ENCODE measurements at places on chromosomes 2 and 18.

DNA sequence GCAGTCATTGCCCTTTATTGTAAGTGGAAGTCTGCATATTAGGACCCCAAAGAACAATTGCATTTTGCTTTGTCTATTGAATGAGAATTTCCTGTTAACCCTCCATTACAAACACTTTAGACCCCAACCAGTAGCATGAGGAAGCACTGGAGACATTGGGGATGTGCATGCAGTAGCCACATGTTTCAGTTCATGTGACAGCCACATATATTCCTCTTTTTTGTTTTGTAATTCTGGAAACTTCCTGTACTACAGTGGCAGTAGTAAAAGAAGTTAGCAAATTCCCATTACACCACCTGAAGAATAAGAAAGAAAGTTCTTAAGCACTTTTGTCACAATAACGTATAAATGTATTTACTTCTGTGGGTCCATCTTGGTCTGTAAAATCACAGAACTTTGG, 281.1 kb upstream of the SLC14A2 start:
- DNase-seq: no peak

DNA sequence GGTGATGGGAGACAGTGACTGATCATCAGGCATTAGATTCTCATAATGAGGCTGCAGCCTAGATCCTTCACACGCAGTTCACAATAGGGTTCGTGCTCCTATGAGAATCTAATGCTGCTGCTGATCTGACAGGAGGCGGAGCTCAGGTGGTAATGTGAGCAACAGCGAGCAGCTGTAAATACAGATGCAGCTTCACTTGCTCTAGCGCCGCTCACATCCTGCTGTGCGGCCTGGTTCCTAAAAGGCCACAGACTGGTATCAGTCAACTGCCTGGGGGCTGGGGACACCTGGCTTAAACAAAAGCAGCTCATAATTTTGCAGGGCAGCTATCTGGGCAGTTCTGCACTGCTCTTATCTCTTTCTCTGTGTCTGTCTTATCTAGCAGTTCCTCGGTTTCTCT, 20.4 kb upstream of the CD226 start:
- DNase-seq: no peak

GRCh38 chr18:73739098-73739497, 408.5 kb downstream of the FBXO15 start:
- no peak for DNase-seq

- DNase-seq: no peak
These were observed 89.4 kb downstream of the SCN3A start for GRCh38 chr2:165114346-165114939.

- DNase-seq: no peak
These were observed 14.6 kb upstream of the LTBP1 start for GRCh38 chr2:32931945-32932709.

DNA sequence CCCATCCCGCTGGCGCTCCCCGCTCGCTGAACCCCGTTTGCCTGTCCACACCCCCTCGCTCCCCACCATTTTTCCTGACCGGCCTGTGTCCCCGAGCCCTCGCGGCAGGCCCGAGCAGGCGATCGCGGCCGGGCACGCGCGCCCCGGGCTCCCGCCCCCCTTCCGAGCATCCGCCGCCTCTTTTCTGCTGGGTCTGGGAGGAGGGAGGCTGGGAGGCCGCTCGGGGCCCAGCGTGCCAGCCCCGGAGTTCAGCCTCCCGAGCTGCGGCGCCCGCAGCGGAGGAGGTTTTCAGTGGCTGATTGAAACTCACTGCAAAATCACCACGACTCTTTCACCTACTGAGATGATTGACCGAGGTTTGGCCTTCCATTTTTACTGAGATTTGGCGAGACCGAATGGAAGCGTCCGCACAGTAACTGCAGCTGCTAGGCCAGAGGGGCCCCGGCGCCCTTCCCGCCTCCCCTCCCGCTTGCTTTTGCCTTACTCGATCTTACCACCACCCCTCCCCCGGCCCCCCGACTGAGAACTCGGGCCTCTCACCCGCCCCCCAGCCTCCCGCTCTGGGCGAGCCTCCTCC, 4.8 kb downstream of the SOX11 start:
- DNase-seq: peak; percentile 57

DNA sequence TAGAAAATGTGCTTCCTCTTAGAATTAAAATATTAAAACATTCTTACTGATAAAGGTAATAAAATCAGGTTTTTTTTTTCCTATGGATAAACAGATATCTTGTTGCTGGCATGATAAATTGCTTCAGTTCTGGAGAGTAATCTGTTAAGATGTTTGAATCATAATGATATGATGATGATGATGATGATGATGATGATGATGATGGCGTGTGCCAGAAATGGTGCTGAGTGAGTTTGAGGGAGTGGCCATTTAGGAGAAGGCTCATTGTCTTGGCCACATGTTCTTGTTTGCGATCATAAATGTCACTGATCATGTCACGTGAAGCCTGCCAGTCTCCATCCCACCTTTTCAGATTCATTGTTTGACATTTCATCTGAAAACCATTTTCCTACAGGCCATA, 35.0 kb downstream of the ADAM23 start:
- no peak for DNase-seq

- peak; percentile 47 for DNase-seq
These were observed 271.3 kb downstream of the LRATD1 start for GRCh38 chr2:14903709-14904374.

DNA sequence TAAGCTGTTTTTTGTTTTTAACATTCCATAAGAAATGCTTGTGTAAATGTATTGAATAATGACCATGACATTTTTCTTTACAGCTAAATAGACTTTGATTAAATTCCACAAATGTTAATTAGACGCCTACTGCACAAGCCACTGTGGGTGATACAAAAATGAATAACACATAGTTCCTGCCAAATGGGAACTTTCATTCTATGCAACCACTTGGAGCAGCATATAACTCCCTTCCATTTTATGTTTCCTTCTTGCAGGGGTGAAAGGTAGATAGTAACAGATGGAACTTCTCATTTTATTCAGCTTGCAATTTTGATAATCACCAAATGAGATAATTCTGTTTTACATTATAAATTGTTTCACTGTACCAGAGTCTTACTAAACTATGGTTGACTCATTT, 70.0 kb upstream of the THUMPD2 start:
- no peak for DNase-seq

DNA sequence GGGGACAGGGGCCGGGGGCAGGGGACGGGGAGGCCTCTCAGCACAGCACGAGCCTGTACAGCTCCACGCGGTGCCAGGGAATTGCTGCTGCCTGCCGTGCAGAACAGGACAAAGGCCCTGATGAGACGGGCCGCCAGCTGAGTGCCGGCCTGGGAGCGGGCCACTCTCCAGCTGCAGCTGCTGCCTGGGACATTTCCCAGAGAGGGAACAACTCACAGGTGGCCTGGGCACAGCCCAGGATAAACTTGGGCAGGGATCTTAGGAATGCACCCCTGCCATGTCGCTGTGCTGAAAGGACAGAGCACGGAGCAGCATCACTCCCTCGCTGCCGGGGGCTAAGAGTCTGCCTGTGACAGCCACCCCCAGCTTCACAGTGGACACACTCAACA, 38.8 kb downstream of the CENPO start:
- DNase-seq: no peak

DNA sequence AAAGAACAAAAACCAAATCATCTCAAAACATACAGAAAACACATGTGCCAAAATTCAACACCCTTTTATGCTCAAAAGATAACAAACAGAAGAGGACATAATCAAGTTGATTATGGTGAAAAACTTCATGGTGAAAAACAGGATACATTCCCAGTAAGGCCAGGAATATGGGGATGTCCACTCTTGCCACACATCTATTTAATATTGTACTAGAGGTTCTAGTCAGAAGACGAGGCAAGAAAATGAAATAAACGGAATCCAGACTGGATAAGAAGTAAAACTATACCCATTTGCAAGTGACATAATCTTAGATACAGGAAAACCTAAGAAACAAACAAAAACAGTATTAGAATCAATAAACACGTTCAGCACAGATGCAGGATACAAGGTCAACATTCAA, 40.8 kb downstream of the MAP3K2 start:
- no peak for DNase-seq

DNA sequence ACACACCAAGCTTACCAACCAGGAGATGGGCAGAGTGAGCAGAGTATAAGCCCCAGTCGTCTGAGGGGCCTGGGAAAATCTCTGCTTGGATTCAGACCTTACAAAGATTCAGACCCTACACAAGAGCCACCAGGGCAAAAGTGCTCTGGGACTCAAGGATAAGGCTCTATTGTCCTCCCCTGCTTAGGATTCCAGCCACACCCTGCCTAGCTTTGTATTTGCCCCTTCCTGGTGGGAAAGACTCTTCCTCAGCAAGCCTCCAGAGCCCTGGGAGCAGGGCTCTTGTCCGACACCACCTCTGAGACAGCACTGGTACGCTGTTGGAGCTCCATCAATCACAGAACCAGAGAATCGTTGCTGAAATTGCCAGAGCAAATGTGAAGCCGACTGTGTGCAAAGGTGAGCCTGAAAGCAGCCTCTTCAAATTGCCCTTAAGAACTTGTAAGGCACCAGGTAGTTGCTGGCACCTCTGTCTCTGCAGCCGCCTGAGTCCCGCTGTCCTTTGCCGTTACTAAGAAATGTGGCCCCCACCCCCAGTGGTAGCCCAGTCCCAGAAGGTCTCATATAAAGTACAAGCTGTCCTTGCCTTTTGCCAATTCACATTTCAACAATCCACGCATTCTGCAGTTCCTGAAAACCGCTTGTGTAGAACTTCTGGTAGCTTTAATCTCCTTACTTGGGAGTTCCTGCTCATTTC, 148.7 kb downstream of the CTIF start:
- no peak for DNase-seq

DNA sequence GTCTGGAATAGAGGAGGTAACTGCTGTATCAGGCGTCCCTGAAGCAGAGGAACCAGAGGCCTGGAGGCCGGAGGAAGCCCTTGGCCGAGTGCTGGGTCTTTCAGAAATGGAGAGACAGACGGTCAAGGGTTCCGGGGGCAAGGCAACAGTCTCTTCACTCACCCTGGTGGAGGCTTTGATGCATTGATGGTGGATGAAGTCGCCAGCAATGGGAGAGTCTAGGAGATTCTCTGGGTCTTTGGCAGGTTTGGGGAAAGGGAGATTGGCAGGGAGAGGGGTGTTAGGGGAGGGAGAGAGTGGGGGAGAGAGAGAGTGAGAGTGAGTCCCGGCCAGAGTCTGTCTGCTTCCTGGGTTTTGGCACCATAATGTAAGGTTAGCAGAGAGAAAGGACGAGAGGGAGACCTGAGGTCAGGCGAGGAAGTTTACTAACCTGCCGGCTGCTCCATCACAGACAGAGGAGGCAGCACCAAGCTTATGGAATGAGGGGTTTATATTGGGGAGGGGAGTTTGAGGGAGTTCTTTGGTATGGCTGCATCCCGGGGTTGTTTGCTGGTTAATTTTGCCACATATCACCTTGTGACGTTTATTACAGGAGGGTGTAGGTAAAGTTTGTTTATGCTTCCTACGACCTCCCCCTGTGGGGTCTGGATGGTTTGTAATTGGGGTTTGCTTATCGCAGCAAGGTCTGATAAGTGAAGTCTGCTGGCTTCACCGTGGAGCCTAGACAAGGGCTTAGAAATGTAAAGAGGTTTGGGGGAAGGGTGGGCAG, 19.6 kb downstream of the COMMD1 start:
- DNase-seq: no peak

DNA sequence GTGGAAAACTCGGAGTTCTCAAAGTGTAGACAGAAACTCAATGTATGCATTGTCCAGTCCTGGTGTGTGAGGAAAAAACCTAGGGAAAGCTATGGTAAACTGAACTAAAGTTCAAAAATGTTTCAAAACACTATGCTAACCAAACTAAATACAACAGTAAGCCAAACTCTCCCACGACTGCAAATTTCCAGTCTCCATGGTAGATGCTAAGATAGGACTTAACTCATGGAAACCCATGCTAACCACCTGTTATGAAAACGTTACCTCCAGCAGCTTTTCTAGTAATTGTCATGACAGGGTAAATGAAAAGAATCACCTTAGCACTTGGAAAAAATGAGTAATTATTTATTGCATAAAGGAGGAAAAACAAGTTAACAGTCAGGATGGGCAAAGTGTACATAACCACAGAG, 135.7 kb upstream of the EPC2 start:
- no peak for DNase-seq

DNA sequence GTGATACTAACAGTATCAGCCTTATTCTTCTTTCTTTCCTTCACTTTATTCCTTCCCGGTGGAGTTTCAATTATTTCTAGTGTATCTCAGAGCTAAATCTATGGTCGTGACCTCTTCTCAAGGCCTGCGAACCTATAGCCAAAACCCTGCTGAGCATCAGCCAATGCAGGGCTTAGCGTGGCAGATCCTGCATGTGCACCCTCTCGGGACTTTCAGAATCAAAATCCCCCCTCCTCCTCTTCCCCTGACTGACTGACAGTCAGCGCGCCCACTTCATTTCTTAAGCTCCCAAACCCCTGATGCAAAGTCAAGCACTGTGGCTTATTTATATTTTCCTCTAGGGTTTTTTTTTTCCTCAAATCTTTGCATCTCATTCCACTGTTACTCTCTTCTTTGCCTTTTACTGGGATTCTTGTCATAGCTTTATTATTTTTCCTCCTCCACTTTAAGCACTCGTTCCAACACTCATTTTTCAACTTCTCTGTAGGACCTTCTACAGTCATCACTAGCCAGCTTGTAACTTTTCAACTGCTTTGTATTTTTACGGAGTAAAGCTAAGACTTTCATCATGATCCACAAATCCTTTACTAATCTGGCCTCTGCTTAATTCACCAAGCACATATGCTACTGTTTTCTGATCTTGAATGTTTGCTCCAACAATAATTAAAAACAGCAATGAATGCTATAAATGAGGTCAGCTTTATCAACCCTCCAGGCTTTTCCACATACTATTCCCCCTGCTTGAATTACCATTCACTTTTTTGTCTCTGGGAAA, 896.5 kb upstream of the PIK3C3 start:
- DNase-seq: no peak

DNA sequence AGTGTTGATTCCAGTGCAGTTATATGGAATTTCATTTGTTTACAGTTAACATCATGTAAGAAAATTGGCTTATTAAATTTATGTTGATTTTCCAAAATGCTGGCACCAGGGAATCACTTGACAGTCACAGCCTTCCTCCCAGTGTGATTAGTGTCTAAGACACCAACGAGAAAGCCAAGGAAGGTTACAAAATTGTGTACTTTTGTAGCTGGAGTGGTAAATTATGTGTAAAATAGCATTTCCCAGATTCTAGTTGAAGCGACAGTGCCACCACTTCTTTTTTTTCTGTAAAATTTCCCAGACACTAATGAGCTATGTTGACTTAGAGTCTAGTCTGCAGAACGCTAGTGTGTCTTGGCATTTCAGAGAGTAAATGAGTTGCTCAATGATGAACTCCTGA, 101.3 kb downstream of the NCK2 start:
- no peak for DNase-seq

- no peak for DNase-seq
These were observed 61.9 kb downstream of the SMCHD1 start for GRCh38 chr18:2717407-2717806.

- DNase-seq: no peak
These were observed 56.9 kb downstream of the RBM43 start for GRCh38 chr2:151204756-151205155.
